ENCODE measurements at places on chromosomes 11 and 22.

- no peak for DNase-seq
Measured at GRCh38 chr22:28142361-28142961, 223.4 kb upstream of the PITPNB start.

- peak; percentile 14 for DNase-seq
Measured at GRCh38 chr11:95660038-95660437, 129.5 kb downstream of the FAM76B start.

- DNase-seq, result no peak
Measured at GRCh38 chr11:2987881-2988861, 4.0 kb downstream of the NAP1L4 start.

DNA sequence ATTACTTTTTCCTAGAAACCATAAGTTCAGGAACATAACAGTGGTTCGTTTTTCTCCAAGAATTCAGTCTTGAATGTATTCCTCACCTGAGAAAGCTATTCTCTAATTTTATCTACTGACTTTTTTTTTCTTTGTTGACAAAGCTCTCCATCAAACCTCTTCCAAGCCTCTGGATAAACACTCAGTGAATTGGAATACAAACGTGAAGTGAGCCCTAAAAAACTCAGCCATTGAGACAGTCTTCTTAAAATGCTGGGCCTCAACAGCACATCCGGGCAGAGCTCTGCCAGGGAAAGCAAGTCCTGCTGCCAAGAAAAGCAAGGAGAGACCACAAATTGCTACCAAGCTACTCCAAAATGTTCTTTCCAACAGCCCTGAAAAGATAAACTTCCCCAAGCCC lies 7.7 kb upstream of the SLC1A2 start:
- no peak for DNase-seq

All from iPS-NIHi11 (cell line).